ENCODE measurements at places on chromosomes 1 and 21. TPM values are rescaled to one million over a fixed set of nuclear protein-coding genes. Genes with fewer than 3 reads are reported as not detected.

GRCh38 chr1:3628445-3628844 lies 3.6 kb downstream of the TPRG1L start:
- no peak for DNase-seq
- H3K4me3 ChIP-seq: no peak overlapping the region
- H3K4me1 ChIP-seq: peaks cover 16% of the 10 kb centered on the region
- no peaks in the 10 kb centered on the region for H3K27me3 ChIP-seq
- peaks cover 47% of the 10 kb centered on the region for H3K36me3 ChIP-seq

GRCh38 chr1:159830722-159831121 lies 4.0 kb downstream of the SLAMF8 start:
- H3K36me3 ChIP-seq: peaks cover 8% of the 10 kb centered on the region
- DNase-seq: no peak

DNA sequence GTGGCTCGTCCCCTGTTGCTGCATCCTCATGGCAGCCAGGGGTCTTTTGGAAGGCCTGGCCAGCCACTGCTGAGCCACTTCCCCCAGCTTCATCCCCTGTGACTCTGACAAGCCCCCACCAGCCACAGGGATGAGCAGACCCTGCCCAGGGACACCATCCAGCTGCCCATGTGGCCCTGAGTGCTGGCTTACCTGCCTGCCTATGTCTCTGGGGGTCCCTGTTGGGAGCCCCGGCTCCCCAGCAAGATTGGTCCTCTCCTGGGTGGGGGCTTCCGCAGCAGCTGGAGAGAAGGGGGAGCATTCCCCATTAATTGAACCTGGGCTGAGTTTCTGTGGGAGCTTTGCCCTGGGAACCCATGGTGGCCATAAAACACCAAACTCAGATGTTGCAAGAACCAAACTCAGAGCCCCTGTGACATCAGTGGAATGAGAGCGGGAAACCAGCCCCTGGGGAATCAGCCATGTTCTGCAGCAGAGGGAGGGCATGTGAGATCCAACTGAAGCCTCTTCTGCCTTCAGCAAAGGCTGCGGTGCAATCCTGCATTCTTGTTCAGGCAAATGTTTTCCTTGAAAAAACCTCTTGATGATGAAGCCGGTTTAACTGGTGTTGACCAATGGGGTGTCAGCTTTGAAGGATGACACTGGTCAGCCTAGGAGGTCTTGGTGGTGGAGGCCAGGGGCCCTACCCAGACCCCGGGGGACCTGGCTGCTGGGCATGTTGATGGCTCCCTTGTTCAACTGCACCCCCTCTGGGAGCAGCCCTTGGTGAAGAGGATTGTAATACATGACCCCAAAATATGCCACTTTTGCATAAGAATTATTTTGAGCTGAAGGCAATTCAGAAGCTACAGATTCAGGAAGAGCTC lies 28.3 kb upstream of the COL18A1 start:
- no peak for DNase-seq
- H3K36me3 ChIP-seq: no peaks in the 10 kb centered on the region
- no peak overlapping the region for H3K4me3 ChIP-seq
- H3K27ac ChIP-seq: no peak overlapping the region
- no peaks in the 10 kb centered on the region for H3K27me3 ChIP-seq
- no peaks in the 10 kb centered on the region for H3K4me1 ChIP-seq

DNA sequence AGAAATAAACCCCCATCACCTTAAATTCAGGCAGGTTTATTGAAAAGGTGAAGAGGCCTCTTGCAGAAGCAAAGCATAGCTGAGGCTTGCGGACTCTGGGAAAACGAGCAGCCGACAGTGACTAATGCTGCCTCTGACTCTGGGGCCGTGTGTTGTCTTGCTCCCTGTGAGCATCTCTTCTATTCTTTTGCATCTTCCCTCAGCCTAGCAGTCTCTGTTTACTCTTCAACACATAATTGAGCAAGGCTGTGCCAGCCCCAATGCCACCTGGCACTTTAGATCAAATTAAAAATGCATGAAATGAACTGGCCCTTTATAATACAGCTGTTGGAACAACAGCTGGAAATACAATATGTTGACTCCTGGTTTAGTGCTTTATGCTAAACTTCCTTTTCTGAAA lies 18.4 kb upstream of the REG4 start:
- no peaks in the 10 kb centered on the region for H3K36me3 ChIP-seq
- H3K4me3 ChIP-seq: no peak overlapping the region
- H3K27ac ChIP-seq: no peak overlapping the region

GRCh38 chr21:20302084-20302483 lies 696.1 kb upstream of the NCAM2 start:
- H3K36me3 ChIP-seq: no peaks in the 10 kb centered on the region
- no peak overlapping the region for H3K27ac ChIP-seq
- no peak overlapping the region for H3K4me3 ChIP-seq
- no peaks in the 10 kb centered on the region for H3K27me3 ChIP-seq
- no peaks in the 10 kb centered on the region for H3K4me1 ChIP-seq
- DNase-seq: no peak

GRCh38 chr21:16454399-16454798 lies 724.6 kb downstream of the USP25 start:
- no peak overlapping the region for H3K4me3 ChIP-seq
- H3K4me1 ChIP-seq: no peaks in the 10 kb centered on the region
- H3K27me3 ChIP-seq: no peaks in the 10 kb centered on the region
- DNase-seq: no peak

GRCh38 chr1:38079019-38079418 lies 32.4 kb upstream of the POU3F1 start:
- no peak overlapping the region for H3K4me3 ChIP-seq
- H3K27ac ChIP-seq: no peak overlapping the region
- no peaks in the 10 kb centered on the region for H3K36me3 ChIP-seq
- no peaks in the 10 kb centered on the region for H3K27me3 ChIP-seq
- no peaks in the 10 kb centered on the region for H3K4me1 ChIP-seq
- no peak for DNase-seq

SIK1 gene
- 3.9 TPM for total RNA-seq

TLR5 gene
- total RNA-seq: 1.0 TPM

TFB2M gene
- 12.0 TPM for total RNA-seq

INAVA gene
- total RNA-seq: not detected

SOAT1 gene
- total RNA-seq: 10.8 TPM

TMEM240 gene
- total RNA-seq: 2.8 TPM

PTPN22 gene
- total RNA-seq: 0.33 TPM
